ENCODE measurements at places on chromosomes 4 and X.

- no peak for DNase-seq
These were observed 331.9 kb downstream of the DCTD start for GRCh38 chr4:182585321-182585720.

GRCh38 chrX:20348139-20348538 lies 81.4 kb upstream of the RPS6KA3 start:
- DNase-seq = no peak

GRCh38 chrX:2715066-2715600 lies 24.0 kb downstream of the CD99 start:
- no peak for DNase-seq

- no peak for DNase-seq
These were observed 812 bp downstream of the FAT1 start for GRCh38 chr4:186722796-186723291.

GRCh38 chr4:165879641-165880040 lies 6.6 kb downstream of the TLL1 start:
- DNase-seq = no peak

DNA sequence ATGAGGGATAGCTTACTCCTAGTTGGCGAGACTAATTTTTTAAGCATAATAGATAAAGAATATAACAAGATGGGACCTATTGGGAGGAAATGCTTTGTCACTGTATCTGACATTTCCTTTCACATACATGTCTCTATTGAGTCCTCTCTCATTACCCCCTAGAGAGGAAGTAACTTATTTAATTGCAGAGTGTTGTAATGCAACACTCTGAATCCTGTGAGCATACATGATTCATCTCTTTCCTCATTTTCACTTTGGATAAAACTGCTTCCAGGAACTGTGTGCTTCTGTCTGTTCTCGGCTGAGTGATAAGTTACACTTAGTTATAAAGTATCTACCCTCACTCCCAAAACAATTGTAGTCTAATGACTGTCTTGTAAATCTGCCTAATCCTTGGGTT lies 266.1 kb upstream of the ANXA10 start:
- peak; percentile 69 for DNase-seq

GRCh38 chr4:337932-338758 lies 531 bp downstream of the ZNF141 start:
- DNase-seq = peak; percentile 10
